ENCODE measurements at places on chromosomes 13 and 19.

GRCh38 chr13:51623473-51623872, 39.2 kb downstream of the WDFY2 start:
- DNase-seq, result no peak

DNA sequence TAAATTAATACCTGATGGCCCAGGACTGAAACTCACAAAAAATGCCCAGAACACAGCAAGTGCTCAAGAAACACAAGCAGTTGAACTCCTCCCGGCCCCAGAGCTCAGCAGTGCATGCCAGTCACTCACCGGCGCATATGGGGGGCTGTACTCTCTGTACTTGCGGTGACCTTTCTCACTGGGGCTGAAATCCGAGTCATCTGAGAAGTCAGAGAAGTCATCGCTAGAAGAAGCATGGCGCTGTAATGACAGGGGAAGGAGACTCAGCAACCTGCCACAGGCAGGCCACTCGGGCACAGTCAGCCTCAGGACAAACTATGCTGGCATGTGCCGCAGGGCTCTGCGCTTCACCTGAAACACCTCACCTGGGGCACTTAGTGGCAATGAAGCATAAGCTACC, 19.7 kb downstream of the ZC3H4 start:
- DNase-seq, result no peak

DNA sequence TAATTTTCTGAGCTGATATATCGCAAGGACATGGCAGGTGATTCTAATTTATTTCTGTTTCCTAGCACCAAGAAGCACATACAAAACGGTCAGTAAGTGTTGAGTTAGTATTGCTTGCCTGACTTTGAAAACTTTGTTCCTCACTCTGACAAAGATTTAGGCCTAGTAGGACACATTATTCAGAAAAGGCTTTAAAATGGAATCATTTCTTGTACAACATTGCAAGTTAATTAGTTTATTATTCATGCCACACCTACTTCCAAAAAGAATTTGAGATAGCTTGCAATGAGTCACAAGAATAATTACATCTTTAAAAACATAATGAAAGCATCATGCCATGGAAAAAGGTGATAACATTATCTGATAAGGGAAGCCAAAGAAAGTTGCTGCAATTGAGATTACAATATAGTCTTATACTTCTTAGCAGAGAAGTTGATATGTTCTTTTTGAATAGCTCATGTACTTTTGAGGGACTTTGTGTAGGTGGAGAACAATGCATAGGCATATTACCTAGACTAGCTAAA, 474.2 kb downstream of the KLF5 start:
- DNase-seq, result no peak

DNA sequence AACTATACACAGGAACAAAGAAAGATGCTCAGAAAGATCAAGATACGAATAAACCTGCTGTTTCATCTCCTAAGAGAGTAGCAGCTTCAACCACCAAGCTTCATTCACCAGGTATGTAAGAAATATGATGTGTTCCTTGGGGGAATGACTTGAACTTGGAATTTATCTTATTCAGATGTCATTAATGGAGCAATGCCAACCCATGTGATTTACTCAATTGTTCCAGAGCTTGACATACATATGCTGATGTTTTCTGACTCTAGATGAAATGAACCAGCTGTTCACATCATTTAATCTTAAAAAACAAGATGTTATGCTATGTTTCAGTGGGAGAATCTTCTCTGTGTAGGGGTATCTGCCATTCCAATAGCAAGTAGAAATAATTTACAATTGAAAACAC, 270.9 kb downstream of the SLC7A1 start:
- no peak for DNase-seq

- no peak for DNase-seq
Observed at GRCh38 chr19:46785980-46786235, 2.5 kb downstream of the SLC1A5 start.

DNA sequence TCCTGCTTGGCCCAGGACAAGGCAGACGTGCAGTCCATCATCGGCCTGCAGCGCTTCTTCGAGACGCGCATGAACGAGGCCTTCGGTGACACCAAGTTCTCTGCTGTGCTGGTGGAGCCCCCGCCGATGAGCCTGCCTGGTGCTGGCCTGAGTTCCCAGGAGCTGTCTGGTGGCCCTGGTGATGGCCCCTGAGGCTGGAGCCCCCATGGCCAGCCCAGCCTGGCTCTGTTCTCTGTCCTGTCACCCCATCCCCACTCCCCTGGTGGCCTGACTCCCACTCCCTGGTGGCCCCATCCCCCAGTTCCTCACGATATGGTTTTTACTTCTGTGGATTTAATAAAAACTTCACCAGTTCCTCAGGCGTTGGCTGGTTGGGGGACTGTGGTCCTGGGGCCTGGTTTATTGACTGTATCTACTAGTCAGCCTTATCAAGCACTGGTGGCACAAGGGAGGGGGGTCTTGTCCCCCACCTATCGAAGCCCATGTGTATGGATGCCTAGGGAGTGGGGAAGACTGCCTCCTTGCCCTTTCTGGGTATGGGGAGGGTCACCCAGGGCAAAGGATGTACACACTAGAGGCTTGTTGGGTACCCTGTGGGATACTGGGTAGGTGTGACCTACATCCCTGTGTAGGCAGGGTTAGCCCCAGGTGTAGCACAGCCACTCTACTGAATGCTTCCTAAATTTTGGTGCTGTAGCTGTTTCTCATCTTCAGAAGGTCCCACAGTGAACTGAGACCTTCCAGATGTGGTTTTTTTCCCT, 4.4 kb downstream of the CHMP2A start:
- no peak for DNase-seq

DNA sequence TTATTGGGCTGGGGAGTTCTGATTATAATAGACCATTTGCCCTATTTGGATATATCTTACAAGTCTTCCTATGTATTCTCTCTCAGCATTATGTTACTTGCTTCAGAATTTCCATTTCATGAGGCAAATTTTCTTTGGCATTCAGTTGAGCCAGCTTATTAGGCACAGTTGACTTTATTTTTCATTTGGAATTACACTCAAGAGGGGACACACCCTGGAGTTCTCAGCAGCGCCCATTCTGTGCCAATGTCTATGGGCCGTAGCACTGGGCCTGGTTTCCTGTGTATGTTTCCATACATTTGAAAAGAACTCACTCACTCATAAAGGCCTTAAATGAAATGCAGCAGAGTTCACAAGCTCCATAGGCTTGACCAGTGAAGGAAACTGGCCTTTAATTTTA, 138.5 kb downstream of the KLF12 start:
- DNase-seq, result no peak

DNA sequence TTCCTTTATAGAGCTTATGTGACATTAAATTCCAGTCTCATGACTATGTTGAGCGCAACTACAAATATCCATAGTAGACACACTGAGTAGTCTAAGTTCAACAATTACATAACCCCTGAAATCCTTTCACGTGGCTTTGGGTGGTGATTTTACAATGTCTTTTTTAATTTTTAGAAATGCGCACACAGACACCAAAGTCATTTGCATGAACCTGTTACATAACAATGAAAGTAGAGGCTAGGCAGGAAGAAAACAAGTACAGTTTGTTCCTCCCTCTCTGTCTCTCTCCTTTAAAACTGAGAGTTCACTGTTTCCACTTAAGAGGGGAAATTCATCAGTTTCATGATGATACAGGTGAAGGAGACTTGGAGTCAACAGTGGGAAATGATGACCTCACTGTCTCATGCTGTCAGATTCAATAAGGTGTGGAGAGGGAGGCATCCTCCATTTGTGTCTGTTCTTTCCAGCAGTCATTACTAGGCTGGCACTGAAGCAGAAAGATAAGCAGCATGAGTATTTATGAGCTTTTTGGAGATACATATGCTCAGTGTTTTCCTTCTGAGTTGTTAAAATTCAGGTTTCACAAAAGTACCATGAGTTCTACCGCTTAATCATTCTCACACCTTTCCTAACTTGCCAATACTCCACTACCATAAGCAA, 201.8 kb downstream of the LHFPL6 start:
- no peak for DNase-seq

- DNase-seq, result no peak
Observed at GRCh38 chr19:372306-372890, 27.8 kb upstream of the MIER2 start.

Data from kidney capillary endothelial cell (primary cell).